Breast epithelium (tissue), 4 donors: ENCODE measurements at places on chromosomes 2 and 18.

GRCh38 chr2:241041589-241042158 is 43.3 kb downstream of the SNED1 start:
- no peaks in the 10 kb centered on the region for H3K36me3 ChIP-seq
- H3K4me1 ChIP-seq = no peaks in the 10 kb centered on the region
- no peak overlapping the region for H3K27ac ChIP-seq
- DNase-seq = no peak
- H3K4me3 ChIP-seq = no peak overlapping the region

- no peaks in the 10 kb centered on the region for H3K27me3 ChIP-seq
- no peaks in the 10 kb centered on the region for H3K4me1 ChIP-seq
- no peak overlapping the region for H3K27ac ChIP-seq
- no peak for DNase-seq
- H3K36me3 ChIP-seq = no peaks in the 10 kb centered on the region
These were observed 24.9 kb downstream of the HJURP start for GRCh38 chr2:233829193-233830110.

DNA sequence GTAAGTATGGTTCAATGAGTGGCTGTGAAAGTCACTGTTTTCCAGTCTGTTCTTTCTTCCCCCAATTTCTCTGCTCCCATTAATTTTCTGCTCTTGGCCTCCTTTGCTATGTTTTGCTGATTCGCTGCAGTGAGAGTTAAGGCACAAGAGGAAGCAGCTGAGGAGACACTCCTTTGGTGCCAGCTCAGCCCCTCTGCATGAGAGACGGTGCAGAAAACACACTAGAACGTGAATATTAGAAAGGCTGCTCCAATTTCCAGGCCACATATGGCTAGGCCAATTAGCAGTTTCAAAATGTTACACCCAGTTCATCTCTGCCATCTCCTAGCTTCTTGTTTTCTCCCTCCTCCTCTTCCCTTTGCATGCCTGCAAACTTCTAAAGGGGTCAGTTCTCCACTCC is 38.9 kb downstream of the AKAIN1 start:
- no peaks in the 10 kb centered on the region for H3K27me3 ChIP-seq
- no peak for DNase-seq
- no peak overlapping the region for H3K4me3 ChIP-seq
- no peaks in the 10 kb centered on the region for H3K4me1 ChIP-seq

DNA sequence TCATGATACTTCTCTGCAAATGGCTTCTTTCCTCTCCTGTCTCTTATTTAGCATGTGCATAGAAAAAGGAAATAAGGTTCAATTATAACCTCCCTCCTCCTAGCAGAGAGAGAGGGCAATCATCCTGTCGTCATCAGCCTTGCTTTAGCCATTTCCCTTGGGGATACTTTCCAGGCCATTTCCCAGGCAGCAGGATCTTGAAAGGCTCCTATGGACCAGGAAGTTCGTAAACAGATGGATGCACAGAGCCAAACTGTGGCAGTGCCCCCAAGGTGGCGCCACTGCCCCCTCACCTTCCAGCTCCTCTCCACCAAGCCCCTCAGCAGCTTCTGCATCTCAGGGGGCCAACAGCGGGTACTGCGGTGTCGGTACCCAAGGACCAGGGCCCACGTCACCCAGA is 157.4 kb downstream of the DTNA start:
- H3K27me3 ChIP-seq = no peaks in the 10 kb centered on the region
- no peaks in the 10 kb centered on the region for H3K36me3 ChIP-seq
- H3K4me3 ChIP-seq = no peak overlapping the region

- H3K4me1 ChIP-seq = no peaks in the 10 kb centered on the region
- no peak overlapping the region for H3K4me3 ChIP-seq
- H3K36me3 ChIP-seq = no peaks in the 10 kb centered on the region
- H3K27me3 ChIP-seq = no peaks in the 10 kb centered on the region
These were observed 21.6 kb downstream of the EIPR1 start for GRCh38 chr2:3355951-3356569.

- DNase-seq = no peak
- H3K4me3 ChIP-seq = no peak overlapping the region
- no peaks in the 10 kb centered on the region for H3K27me3 ChIP-seq
- no peaks in the 10 kb centered on the region for H3K36me3 ChIP-seq
These were observed 309.4 kb downstream of the NBAS start for GRCh38 chr2:15251753-15252152.

GRCh38 chr18:79864006-79864725 is 66.4 kb downstream of the KCNG2 start:
- peak; percentile 12 for DNase-seq
- no peaks in the 10 kb centered on the region for H3K27me3 ChIP-seq
- no peaks in the 10 kb centered on the region for H3K36me3 ChIP-seq
- H3K4me1 ChIP-seq = no peaks in the 10 kb centered on the region
- H3K4me3 ChIP-seq = no peak overlapping the region

- no peak overlapping the region for H3K27ac ChIP-seq
- no peaks in the 10 kb centered on the region for H3K4me1 ChIP-seq
- no peak overlapping the region for H3K4me3 ChIP-seq
These were observed 152.3 kb downstream of the DIS3L2 start for GRCh38 chr2:232113821-232114220.

GRCh38 chr2:172335736-172336135 is 91.7 kb upstream of the ITGA6 start:
- no peaks in the 10 kb centered on the region for H3K36me3 ChIP-seq
- no peaks in the 10 kb centered on the region for H3K27me3 ChIP-seq
- no peaks in the 10 kb centered on the region for H3K4me1 ChIP-seq
- no peak overlapping the region for H3K4me3 ChIP-seq
- no peak for DNase-seq

GRCh38 chr18:44741511-44741910 is 60.8 kb downstream of the SETBP1 start:
- no peaks in the 10 kb centered on the region for H3K27me3 ChIP-seq
- H3K4me3 ChIP-seq = no peak overlapping the region
- DNase-seq = no peak
- H3K27ac ChIP-seq = no peak overlapping the region
- no peaks in the 10 kb centered on the region for H3K36me3 ChIP-seq

- no peaks in the 10 kb centered on the region for H3K4me1 ChIP-seq
- no peaks in the 10 kb centered on the region for H3K36me3 ChIP-seq
- DNase-seq = no peak
- H3K27ac ChIP-seq = no peak overlapping the region
These were observed 59.6 kb downstream of the HPCAL1 start for GRCh38 chr2:10362096-10362897.

DNA sequence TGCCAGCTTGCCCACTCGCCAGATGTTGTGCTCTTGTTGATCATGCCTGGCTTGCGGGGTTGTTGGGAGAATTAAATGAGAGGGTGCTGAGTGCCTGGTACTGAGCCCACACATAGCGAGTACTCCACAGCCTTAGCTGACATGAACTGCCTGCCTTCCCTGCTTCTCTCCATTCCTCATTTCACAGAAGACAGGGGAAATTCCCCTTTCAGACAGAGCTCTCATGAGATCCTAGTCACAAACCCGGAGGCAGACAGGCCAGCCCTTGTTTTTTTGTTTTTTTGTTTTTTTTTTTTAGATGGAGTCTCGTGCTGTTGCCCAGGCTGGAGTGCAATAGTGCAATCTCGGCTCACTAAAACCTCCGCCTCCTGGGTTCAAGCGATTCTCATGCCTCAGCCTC is 17.1 kb upstream of the DNMT3A start:
- H3K36me3 ChIP-seq = no peaks in the 10 kb centered on the region
- H3K27me3 ChIP-seq = no peaks in the 10 kb centered on the region
- H3K4me3 ChIP-seq = no peak overlapping the region
- no peaks in the 10 kb centered on the region for H3K4me1 ChIP-seq

- no peaks in the 10 kb centered on the region for H3K36me3 ChIP-seq
- peak; percentile 45 for DNase-seq
- H3K27me3 ChIP-seq = no peaks in the 10 kb centered on the region
- H3K27ac ChIP-seq = peak overlapping the region; percentile 75
- H3K4me1 ChIP-seq = peaks cover 6% of the 10 kb centered on the region
- H3K4me3 ChIP-seq = peak overlapping the region; percentile 59
These were observed 83.0 kb downstream of the LPIN1 start for GRCh38 chr2:11829324-11829946.

DNA sequence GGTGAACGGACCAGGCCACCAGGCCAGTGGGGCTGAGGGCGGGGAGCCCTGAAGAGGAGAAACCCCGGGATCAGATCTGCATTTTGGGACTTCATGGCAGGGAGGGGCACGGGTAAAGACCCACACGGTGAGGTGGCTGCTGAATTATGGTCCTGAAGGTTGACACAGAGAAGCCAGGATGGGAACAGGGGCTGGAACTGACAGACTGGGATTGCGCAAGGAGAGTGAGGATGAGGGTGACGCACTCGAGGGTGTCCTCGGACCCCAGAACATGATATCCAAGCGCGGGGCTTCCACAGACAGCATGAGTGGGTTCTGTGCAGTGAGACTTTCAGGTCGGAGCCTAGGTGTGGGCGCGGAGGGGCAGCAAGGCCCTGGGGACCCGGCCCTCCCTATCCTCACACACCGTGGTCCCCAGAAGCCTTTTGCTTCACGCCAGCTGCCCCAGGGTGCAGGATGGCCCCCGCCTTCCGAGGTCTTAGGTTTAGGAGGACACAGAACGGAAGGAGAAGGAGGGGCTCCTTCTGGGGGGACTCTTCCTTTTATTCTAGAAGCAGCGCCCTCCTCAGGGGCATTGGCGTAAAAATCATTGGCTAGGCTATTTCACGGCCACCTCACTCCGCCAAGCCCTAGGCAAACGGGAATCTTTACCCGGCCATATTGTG is 416.8 kb upstream of the HS6ST1 start:
- H3K36me3 ChIP-seq = no peaks in the 10 kb centered on the region
- no peak for DNase-seq
- H3K4me3 ChIP-seq = no peak overlapping the region
- H3K27ac ChIP-seq = no peak overlapping the region

DNA sequence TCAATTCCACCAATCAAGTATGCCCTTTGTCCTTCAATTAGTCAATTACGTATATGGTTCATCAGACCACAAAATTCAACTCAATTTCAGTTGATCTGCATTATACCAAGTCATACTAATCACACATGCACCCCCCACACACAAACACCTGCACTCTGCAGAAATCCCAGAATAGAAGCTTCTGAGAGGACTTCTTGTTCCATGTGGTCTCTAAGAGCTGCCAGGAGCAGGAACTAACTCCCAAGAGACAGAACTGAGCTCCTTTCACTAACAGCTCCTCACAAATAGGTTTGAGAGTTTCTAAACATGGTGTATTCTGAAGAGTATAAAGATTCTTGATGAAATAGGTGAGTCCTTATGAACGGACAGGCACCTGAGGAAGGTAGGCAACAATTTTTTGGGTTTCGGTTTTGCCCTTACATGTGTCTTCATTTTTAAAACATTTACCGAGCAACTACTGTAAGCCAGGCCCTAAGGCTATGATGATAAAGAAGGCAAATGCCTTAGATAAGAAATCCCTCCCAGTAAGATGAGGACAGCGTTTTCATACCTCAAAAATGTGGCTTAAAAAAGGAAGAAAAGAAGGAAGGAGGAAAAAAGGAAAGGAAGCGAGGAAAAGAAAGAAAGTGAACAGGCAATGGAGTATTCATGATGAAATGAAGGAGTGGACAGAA is 183.1 kb downstream of the PID1 start:
- H3K4me1 ChIP-seq = peaks cover 4% of the 10 kb centered on the region
- no peaks in the 10 kb centered on the region for H3K27me3 ChIP-seq
- no peak overlapping the region for H3K4me3 ChIP-seq
- no peak for DNase-seq
- no peaks in the 10 kb centered on the region for H3K36me3 ChIP-seq
- no peak overlapping the region for H3K27ac ChIP-seq

DNA sequence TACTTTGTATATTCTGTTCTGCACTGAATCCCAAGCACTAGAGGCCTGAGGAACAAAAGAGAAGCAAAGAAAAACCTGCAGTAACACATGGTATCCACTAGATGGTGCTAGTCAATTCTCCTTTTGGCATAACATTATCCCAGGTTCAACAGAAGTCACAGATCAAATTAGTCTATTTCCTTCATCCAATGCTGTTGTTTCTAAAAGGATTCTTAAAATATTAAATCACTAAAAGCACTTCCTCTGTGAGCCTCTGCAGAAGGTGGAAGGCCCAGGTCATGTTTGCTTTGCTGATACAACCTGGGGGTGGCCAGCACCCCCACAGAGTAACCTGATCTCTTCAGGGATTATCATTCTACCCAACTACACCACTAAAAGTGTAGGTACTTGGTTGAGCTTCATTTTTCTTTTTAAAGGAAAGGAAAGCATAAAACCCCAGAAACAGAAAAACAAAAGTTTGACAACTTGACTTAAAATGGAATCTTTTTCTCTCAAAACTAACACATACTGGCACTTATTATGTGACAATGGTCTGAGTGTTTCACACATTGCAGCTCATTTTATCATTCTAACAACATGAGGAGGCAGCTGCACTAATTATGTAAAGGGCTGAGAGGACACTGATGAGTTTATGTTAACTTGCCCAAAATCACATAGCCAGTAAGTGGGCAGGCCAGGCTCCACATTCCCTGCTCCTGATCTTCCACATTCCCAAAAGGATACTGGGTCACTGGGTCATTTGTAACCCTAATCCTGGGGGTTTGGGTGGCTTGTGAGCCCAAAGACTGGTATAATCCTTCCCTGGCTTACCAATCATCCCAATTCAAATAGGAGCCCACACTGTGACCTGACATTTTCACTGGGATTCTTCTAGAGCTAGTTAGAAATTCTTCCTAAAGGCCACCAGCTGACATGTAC is 66.8 kb upstream of the DNER start:
- no peak overlapping the region for H3K27ac ChIP-seq
- no peak for DNase-seq
- H3K4me3 ChIP-seq = no peak overlapping the region

DNA sequence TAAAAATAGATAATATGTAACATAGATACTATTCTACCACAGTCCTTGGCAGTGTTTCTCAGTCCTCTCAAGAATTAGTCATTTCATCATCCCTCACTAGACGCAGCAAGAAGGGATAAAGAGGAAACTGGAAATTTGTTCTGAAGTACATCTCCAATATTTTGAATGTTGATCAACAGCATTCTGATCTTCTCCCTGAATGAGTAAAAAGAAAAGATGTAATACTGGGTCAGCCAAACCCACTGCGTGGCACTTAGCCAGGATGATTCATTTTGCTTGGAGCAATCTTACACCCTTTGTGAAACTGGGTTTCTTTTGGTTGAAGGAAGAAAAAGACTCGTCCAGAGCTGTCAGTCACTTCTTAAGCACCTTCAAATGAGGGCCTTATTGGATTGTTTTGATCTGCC is 54.1 kb downstream of the TAF1B start:
- peaks cover 6% of the 10 kb centered on the region for H3K4me1 ChIP-seq
- H3K4me3 ChIP-seq = no peak overlapping the region
- no peaks in the 10 kb centered on the region for H3K27me3 ChIP-seq
- no peaks in the 10 kb centered on the region for H3K36me3 ChIP-seq
- peak; percentile 66 for DNase-seq
- H3K27ac ChIP-seq = peak overlapping the region; percentile 84

GRCh38 chr18:63303547-63303946 is 16.0 kb downstream of the BCL2 start:
- H3K4me3 ChIP-seq = no peak overlapping the region
- no peaks in the 10 kb centered on the region for H3K27me3 ChIP-seq
- DNase-seq = no peak
- peaks cover 18% of the 10 kb centered on the region for H3K4me1 ChIP-seq

- H3K36me3 ChIP-seq = no peaks in the 10 kb centered on the region
- no peaks in the 10 kb centered on the region for H3K4me1 ChIP-seq
- DNase-seq = no peak
- no peak overlapping the region for H3K27ac ChIP-seq
- no peaks in the 10 kb centered on the region for H3K27me3 ChIP-seq
These were observed 633.2 kb upstream of the PKDCC start for GRCh38 chr2:41414486-41415230.

- no peak overlapping the region for H3K27ac ChIP-seq
- H3K4me3 ChIP-seq = no peak overlapping the region
- H3K27me3 ChIP-seq = no peaks in the 10 kb centered on the region
These were observed 17.1 kb upstream of the TEX51 start for GRCh38 chr2:126881591-126881990.
